Femur (tissue), 1 donor: ENCODE measurements at places on chromosomes 12 and 14.

DNA sequence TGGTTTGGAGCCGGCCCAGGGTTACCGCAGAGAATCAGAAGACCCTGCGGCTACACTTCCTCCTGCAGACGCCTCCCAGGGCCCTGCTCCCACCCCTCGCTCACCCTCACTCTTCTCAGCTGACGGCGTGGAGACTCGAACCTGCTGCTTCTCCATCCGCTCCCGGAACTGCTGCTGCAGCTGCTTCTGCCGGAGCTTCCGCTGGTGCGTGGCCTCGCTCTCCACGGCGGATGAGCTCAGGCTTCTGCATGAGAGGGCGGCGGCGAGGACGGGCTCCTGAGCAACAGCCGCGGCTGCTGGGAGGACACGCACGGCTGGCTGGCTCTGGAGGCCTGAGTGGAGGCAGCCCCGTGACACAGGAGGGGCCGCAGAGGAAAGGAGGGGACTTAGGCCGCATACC is 33.3 kb downstream of the RAD52 start:
- no peak for DNase-seq

- DNase-seq, result no peak
These were observed 62.9 kb upstream of the PDE3A start for GRCh38 chr12:20305470-20305869.

DNA sequence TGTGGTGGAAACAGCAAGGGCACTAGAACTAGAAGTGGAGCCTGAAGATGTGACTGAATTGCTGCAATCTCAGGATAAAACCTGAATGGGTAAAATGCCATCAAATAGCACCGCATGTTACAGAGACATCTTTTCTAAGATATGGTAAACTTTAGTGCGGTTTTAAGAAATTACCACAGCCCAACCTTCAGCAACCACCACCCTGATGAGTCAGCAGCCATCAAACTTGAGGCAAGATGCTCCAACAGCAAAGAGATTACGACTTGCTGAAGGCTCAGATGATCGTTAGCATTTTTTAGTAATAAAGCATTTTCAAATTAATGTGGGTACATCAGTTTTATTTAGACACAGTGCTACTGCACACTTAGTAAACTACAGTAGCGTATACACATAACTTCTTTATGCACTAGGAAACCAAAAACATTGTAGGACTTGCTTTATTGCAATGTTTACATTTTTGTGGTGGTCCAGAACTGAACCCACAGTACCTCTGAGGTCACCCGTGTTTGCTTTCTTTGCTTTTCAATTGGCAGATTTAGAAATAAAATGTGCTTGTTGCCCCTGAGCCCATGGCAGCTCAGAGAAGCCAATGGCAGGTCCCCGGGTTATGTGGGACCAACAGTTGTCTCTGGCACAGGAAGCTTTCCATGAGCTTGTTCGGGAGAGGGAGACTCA is 15.9 kb downstream of the GOLGA3 start:
- DNase-seq, result no peak

GRCh38 chr14:79186523-79186922 is 1016.4 kb downstream of the NRXN3 start:
- no peak for DNase-seq

- no peak for DNase-seq
These were observed 41.5 kb downstream of the BCL11B start for GRCh38 chr14:99230208-99231151.

- DNase-seq, result no peak
These were observed 388.6 kb downstream of the RAD51B start for GRCh38 chr14:68208218-68208617.

DNA sequence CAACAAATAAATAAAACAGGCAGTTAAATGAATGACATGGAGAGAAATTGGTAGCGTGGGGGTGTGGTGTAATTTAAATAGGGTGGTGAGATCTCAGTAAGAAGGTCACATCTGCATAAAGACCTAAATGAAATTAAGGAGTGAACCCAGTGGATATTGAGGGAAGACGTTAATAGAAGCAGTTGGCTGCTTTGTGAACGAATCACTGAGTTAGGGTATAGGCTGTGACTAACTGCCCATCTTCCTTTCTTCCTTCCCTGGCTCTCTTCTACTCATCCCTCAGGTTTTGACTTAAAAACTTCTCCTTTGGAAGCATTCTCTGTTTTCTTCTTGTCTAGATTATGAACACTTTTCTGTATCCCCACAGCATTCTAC is 64.7 kb downstream of the BTG1 start:
- no peak for DNase-seq

GRCh38 chr12:100031836-100032235 is 47.1 kb upstream of the ANKS1B start:
- no peak for DNase-seq
